Heart left ventricle (tissue), 16 donors: ENCODE measurements at places on chromosomes 7 and 10.
A peak's percentile ranks its signal among the peaks of the same experiment; 100 is the strongest.

- no peaks in the 10 kb centered on the region for H3K27me3 ChIP-seq
- no peak for DNase-seq
- H3K27ac ChIP-seq, result no peak overlapping the region
- H3K4me3 ChIP-seq, result no peak overlapping the region
- peaks cover 16% of the 10 kb centered on the region for H3K4me1 ChIP-seq
These were observed 24.2 kb downstream of the MGMT start for GRCh38 chr10:129491123-129491734.

GRCh38 chr7:102079140-102080018, 207.3 kb upstream of the SH2B2 start:
- no peak overlapping the region for H3K27ac ChIP-seq
- H3K36me3 ChIP-seq, result no peaks in the 10 kb centered on the region
- H3K4me3 ChIP-seq, result no peak overlapping the region
- no peak for DNase-seq
- H3K4me1 ChIP-seq, result peaks cover 4% of the 10 kb centered on the region

DNA sequence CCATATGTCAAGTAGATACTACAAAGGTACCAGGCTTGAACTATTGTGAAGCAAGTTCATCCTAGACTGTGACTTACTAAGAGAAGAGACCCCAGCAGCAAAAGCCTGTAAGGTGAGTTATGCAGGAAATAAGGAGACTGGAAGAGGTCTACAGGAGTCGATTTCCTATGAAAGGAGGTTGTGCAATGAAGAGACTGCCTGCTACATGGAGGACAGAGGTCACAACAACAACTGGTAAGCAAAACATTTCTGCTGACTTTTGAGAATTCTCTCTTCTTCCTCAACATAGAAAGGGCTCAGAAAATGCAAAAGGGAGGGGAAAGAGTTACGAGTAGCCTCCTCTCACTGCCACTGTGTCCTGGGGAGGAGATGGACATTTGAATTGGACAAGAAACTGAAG, 42.4 kb downstream of the PDK4 start:
- no peaks in the 10 kb centered on the region for H3K27me3 ChIP-seq

DNA sequence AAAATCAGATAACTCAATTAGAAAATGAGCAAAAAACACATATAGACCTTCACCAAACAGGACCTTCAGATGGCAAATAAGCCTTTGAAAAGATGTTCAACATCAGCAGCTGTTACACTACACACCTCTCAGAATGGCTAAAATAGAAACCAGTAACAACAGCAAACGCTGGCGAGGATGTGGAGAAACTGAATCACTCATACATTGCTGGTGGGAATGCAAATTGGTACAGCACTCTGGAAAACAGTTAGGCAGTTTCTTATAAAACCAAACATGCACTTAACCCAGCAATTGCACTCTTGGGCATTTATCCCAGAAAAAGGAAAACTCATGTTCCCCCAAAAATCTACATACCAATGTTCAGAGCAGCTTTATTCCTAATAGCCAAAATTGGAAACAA, 37.7 kb upstream of the SMARCD3 start:
- no peaks in the 10 kb centered on the region for H3K4me1 ChIP-seq
- H3K27me3 ChIP-seq, result no peaks in the 10 kb centered on the region
- DNase-seq, result no peak
- H3K27ac ChIP-seq, result no peak overlapping the region
- H3K36me3 ChIP-seq, result no peaks in the 10 kb centered on the region

DNA sequence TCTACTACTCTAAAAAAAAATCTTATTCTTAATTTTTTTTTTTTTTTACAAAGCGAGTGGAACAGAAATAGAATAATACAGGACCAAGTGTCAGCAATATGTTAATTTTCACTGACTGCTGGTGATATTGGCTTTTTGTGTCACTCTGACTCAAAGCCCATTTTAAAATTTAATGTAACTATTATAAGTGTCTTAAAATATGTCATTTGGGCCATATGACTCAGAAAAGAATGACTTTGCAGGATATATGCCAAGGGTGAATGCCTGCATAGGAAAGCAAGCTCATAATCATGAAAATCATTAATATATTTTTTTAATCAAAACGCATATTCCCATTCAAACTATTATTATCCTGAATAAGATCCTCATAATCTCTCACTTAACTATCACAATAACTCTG, 149.2 kb downstream of the GNAT3 start:
- H3K36me3 ChIP-seq, result no peaks in the 10 kb centered on the region
- DNase-seq, result no peak
- no peak overlapping the region for H3K4me3 ChIP-seq
- H3K27ac ChIP-seq, result no peak overlapping the region

DNA sequence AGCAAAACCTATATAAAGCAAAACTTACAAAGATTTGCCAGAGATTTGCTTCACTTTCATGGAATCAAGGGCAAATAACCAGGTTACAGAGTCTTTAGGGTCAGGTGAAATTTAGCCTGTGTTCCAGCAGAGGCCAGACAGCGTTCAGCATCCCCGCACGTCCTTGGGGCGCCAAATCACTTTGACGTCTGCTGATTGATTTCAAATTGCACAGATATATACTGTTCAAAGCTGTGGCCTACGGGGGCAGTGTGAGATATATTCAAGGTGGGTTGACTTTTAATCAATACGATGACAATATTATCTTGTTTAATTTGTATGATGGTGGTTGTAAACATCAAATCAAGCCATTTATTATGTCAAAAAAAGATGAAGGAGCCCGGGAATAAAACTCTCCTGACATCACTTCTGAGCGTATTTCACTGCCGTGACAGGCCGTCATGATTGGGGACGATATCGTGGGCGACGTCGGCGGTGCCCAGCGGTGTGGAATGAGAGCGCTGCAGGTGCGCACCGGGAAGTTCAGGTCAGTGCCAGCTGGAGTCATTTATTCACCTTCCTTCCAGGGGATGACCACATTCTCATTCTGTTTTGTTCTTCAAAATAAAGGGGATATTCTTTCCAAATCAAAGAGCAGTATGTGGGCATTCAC, 55.2 kb downstream of the LHPP start:
- no peak for DNase-seq
- no peak overlapping the region for H3K4me3 ChIP-seq

GRCh38 chr7:43583424-43584194, 701 bp downstream of the STK17A start:
- peak overlapping the region; percentile 90 for H3K4me3 ChIP-seq
- H3K4me1 ChIP-seq, result peaks cover 19% of the 10 kb centered on the region
- peak; percentile 89 for DNase-seq
- no peaks in the 10 kb centered on the region for H3K27me3 ChIP-seq
- H3K36me3 ChIP-seq, result no peaks in the 10 kb centered on the region
- peak overlapping the region; percentile 93 for H3K27ac ChIP-seq

DNA sequence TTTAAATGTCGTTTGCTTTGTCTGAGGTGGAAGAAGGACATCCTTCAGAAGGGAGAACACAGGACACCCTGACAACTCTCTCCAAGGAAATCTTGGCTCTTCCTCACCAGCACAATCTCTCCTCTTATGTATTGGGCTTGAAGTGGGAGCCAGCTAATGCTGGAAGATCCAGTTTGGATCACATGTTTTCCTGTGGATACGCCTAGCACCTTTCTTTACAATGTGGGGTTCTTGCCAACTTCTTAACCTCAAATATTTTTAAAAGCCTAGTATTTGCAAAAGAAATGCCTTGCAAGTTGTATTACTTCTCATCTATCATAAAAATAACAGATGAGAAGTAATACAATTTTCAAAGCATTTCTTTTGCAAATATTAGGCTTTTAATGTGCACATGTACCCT, 76.4 kb downstream of the FRMD4A start:
- DNase-seq, result no peak
- no peaks in the 10 kb centered on the region for H3K27me3 ChIP-seq
- no peak overlapping the region for H3K27ac ChIP-seq
- no peak overlapping the region for H3K4me3 ChIP-seq

- peak within 1 kb of the TSS; percentile 63 for H3K4me3 ChIP-seq
- no peaks in the 10 kb centered on the region for H3K27me3 ChIP-seq
- peaks cover 33% of the 10 kb centered on the region for H3K4me1 ChIP-seq
- peak; percentile 78 for DNase-seq
These were observed at the start of gene PDE1C for GRCh38 chr7:32070406-32071360. Gene PDE1C (minus strand): TSS chr7:32070407.

DNA sequence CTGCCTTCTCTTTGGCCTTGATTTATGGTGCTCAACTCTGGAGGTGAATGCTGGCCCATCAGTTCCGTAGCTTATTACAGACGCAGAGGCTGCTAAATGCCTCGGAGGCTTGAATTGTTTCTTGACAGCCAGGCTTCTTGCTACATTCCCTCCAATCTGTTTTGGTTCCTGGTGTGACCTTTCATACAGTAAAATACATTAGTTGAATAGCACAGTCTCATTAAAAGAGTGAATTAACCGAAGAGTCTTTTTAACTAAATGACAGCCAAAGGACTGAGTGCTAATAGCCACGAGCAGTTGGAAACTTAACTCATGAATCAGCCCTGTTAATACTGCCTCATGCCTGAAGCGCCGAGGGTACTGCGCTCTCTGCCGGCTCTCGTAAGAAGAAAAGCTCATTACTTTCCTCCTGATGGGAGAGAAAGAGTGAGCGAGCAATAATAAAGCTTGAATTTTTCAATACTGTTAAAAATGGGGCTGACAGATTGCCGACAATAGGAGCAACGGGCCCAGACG, 236.4 kb upstream of the GPR26 start:
- no peak overlapping the region for H3K4me3 ChIP-seq
- no peaks in the 10 kb centered on the region for H3K4me1 ChIP-seq
- no peak for DNase-seq
- no peaks in the 10 kb centered on the region for H3K36me3 ChIP-seq

DNA sequence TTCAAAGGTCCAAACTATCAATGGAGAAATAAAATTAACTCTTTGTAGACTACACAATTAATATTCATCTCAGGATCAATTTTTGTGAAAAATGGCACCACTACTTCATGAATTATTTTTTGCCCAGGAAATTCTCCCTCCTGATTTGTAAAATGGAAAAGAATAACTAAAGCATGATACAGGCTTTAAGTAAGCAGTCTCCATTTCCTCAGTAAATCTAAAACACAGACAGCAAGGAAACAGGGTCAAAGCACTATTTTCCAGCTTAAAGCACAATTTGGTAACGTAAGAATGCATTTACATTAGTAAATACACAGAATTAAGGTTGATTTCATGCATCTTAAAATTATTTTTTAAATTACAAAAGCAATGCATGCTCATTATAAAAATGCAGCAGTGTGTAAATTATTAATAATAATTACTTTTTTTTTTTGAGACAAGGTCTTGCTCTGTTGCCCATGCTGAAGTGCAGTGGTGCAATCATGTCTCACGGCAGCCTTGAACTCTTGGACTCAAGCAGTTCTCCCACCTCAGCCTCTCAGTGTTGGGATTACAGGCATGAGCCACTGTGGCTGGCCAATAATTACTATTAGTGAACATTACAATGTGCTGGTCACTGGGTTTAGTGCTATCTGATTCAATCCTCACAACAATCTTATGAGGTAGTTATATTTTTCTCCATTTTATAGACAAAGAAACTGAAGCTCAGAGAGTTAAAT, 26.1 kb upstream of the VCL start:
- H3K36me3 ChIP-seq, result no peaks in the 10 kb centered on the region
- H3K4me1 ChIP-seq, result no peaks in the 10 kb centered on the region
- DNase-seq, result no peak
- H3K4me3 ChIP-seq, result no peak overlapping the region
- H3K27me3 ChIP-seq, result no peaks in the 10 kb centered on the region
- H3K27ac ChIP-seq, result no peak overlapping the region

DNA sequence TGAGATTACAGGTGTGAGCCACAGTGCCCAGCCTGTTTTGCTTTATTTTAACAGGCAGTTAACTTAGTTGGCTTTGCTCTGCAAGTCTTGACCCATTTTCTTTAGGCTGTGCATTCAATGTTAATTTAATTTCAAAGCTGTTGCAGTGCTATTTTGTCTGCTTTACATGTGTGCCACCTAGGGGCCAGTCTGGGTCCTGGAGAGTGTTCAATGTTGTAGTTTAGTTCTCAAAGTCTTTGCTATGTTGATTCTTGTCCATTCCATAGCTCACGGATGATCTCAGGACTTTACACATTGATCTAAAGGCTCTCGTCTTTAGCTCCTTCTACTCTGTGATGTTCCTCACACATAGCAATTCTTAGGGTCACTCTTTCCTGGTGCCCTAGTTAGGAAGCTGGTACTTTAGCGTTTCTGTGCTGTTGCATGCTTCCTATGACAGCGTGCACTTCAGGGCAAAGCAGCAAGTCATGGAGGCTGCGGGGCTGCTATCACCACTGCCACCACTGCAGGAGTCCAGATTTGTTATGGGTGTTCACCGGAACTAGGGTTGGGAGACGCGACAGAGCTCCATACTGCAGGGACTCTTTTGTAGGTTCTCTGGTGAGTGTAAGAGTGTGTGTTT, 16.4 kb upstream of the ABCA13 start:
- DNase-seq, result no peak
- no peaks in the 10 kb centered on the region for H3K4me1 ChIP-seq
- no peak overlapping the region for H3K4me3 ChIP-seq
- no peak overlapping the region for H3K27ac ChIP-seq

DNA sequence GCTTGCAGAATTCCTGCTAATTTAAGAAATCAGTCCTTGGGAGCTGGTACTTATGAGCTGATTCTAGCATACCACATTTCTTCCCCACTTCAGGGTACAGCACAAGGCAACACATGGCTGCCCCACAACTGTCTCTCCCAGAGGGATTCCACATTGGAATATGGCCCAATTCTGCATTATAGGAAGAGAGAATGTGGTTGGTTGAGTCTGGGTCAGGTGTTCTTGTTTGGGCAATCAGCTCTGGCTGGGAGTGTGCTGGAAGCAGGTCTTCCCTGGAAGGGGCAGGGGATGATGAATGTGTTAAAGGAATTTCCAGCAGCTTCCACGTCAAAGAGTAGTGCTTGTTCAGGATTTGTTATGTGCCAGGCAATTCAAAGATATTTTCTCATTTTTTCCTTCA, 95.7 kb downstream of the BUB3 start:
- no peak overlapping the region for H3K27ac ChIP-seq
- no peak for DNase-seq
- H3K4me1 ChIP-seq, result no peaks in the 10 kb centered on the region
- no peaks in the 10 kb centered on the region for H3K27me3 ChIP-seq

DNA sequence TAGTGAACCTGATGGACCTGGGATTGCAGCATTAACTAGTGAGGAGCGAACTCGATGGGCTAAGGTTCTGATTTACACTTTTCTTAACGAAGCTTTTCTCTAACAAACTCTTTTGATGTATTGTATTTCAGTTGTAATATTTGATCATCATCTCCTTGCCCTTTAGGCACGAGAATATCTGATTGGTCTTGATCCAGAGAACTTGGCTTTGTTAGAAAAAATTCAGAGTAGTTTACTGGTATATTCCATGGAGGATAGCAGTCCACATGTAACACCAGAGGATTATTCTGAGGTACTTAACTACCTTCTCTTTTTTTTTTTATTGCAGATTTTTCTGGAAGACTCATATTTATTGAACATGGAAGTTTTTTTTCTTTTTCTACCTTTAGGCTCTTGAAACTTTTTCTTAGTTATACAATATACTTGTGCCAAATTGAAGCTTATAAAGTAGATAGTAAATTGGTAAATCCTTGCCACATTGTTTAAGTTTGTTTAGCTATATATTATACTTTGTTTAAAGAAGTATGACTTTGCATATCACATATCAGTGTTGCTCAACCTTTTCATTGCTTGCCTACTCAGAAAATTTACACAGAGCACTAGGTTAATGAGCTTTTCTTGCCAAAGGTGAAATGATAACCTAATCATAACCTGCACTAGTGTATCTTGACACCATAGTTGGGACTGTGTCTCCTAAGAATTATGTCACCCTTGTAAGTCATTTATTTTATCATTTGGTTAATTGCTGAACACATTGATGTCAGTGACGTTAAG, 30.4 kb downstream of the CROT start:
- H3K4me1 ChIP-seq, result no peaks in the 10 kb centered on the region
- DNase-seq, result no peak
- H3K36me3 ChIP-seq, result no peaks in the 10 kb centered on the region
- no peaks in the 10 kb centered on the region for H3K27me3 ChIP-seq
- no peak overlapping the region for H3K27ac ChIP-seq
- no peak overlapping the region for H3K4me3 ChIP-seq
